ENCODE measurements at places on chromosomes 12 and 14. TPM values are rescaled to one million over a fixed set of nuclear protein-coding genes. Genes with fewer than 3 reads are reported as not detected.
A peak's percentile ranks its signal among the peaks of the same experiment; 100 is the strongest.

DNA sequence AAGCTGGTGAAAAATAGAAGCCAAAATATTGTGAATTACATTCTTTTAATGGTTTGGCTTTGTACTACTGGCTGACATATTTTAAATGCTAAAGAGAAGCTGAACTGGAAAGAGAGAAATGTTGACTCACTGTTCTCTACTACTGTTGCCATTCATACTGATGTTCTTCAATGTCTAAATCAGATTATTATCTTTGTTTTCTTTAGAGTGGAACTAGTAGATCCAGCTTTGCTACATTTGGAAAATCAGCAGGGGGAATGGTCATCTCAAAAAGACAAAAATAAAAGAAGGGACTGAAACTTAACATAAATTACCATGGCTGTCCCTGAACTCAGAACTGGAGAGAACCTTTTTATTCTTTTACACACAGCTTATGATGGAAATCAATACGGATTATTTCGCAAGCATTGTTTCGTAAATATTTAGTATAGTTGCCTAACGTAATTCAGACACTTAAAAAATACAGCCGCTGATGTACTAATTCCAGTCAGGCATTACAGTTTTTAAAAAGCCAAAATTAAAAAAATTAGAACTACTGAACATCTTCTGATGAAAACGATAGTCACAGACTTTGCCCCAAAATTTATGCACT is 76.3 kb upstream of the OTX2 start:
- no peak for DNase-seq

Gene ALKBH1
- total RNA-seq = 14.1 TPM

Gene AP5M1
- 49.1 TPM for total RNA-seq

DNA sequence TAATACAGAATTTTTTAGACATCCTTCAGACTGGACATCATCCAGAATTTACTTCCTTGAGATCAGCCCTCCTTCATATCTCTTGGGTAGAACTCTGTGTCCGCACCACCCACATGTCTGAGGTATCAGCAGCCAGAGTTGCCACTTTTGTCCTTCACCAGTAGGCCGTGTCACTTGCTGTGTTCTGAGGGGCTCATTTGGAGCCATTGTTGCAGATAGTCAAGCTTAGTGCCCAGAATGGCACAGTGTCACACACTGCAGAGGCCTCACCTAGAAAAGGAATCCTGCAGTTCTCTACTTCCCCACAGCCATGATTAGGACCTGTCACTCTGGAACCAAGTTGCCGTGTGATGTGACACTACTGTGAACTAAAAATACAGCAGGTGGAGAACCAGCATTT is 36.9 kb upstream of the KCNK13 start:
- DNase-seq = no peak

- no peak for DNase-seq
Measured at GRCh38 chr12:16175840-16176239, 101.6 kb downstream of the SLC15A5 start.

DNA sequence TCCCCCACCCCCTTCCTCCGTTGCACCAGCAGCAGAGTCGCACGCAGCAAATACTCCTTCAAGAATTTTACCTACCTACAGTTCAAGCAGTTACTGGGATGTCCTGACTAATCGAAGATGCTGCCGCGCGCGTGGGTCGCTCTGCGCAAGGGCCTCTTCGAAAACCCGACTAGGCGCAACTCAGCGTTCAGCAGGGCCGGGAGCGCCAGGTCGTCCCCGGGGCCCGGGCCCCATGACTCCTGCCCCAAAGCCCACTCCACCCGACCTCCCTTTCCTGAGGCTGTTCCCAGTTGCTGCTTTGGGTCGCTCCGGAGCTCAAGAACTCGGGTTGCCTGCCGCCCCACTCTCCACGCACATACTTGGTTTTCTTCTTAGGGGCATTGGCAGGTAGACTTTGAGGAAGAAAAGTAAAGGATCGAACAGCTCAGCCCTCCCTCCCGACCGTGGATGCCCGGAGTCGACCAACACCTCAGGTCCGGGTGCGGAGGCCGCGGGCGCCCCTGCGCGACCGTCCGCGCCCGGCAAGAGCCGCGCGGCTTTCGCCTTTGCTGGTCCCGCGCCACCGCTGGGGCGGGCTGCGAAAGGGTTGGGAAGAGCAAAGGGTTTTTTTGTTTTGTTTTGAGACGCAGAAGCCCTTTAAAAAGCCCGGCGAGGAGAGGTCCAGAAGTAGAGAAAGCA is 1.9 kb downstream of the BMP4 start:
- DNase-seq = peak; percentile 32

- DNase-seq = no peak
Measured at GRCh38 chr12:10069099-10069498, 29.7 kb downstream of the CLEC1A start.

DNA sequence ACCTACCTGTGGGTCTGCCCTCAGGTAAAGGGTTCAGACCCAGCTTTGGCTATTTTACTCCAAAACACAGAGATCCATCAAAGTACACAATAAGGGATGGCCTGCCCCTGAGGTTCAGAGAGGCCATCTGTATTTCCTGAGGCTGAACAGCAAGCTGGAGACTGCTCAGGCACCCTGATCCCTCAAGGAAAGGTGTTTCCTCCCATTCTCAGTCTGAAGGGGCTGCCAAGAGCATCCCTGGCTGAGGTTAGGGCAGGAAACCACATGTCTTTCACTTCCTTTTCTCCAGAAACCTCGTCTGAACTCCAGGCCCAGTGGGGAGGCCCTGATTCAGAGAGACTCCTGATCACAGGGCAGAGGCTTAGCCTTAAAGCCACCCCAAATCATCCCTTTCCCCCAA is 1.5 kb downstream of the RILPL1 start:
- DNase-seq = no peak
